Cardiac muscle cell (in vitro differentiated cells and primary cell): ENCODE measurements at places on chromosomes 13 and 19. TPM values are rescaled to one million over a fixed set of nuclear protein-coding genes. Genes with fewer than 3 reads are reported as not detected.
A peak's percentile ranks its signal among the peaks of the same experiment; 100 is the strongest.

DNA sequence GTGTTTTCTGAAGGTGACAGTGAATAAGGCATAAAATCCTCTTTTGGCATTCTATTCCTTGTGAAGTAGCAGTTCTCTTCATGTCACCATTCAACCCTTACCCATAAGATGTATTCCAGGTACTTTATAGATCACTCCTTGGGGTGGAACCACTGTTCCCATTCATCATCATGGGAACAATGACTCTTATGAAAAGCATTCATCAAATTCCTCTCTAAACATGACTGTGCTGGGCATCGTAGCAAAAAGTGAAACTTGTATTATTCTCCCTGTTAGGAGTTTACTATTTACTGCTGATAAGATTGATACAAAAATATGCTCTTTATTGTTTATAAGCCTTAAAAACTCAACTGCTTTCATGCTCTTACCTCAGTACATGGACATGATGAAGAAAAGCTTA lies 793.4 kb downstream of the LIG4 start:
- DNase-seq = peak; percentile 20

GRCh38 chr19:46101293-46101692 lies 23.2 kb downstream of the IGFL3 start:
- DNase-seq = no peak

DNA sequence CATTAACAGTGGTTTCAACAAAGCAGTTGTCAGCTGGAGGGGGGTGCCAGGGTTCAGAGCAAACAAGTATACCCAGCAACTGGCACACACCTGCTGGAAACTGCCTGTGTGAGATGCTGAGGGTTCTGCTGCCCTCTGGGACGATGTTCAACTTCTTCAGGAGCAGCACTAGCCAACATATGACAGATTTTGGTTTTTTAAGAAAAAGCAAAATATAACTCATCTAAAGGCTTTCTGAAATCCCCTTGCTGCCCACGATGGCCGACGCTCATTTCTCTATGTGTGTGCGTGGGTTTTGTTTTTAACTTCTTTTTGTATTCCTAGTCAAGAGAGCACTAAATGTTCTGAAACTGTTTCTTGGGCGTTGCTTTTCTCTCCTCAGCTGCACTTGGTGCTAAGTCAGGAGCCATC lies 79.9 kb downstream of the MRPL57 start:
- DNase-seq = no peak

GRCh38 chr13:44061876-44062275 lies 182.2 kb downstream of the LACC1 start:
- DNase-seq = no peak

- no peak for DNase-seq
These were observed 28.9 kb downstream of the MLLT1 start for GRCh38 chr19:6250909-6251308.

GRCh38 chr13:78770601-78771000 lies 111.6 kb upstream of the OBI1 start:
- DNase-seq = no peak

DNA sequence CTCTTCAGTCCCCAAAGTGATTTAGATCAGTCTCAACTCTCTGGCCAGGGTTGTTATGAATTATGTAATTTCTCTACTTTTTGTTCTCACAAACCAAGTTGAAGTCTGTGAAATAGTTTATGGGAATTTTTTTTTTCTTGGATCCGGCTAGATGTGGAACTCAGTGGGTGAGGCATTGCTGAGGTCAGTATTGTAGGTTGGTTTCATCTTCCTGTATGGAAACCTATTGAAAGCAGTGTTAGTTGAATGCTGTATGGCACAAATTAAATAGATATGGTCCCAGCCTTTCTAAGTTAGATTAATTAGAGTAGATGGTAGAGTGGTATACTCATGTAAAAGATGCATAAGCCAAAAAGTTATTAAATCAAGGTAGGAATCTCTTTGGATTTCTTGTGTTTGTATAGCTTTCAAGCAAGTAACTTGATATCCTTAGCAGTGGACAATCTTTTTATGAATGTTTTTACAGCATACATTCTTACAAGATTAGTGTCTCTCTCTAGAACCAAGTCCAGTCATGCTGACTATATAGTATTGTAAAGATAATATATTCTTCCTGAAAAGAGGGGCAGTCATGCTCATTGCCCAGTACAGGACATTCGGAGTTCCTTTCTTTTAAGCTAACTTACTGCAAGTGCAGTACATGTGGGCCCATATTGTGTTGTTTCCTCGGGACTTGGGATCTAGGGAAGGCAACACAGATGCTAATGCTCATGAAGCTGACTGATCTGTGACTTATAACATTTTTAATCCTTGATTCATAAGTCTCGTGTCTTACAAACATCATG lies 2541.1 kb downstream of the PCDH9 start:
- no peak for DNase-seq

GRCh38 chr13:49714757-49715156 lies 23.5 kb upstream of the EBPL start:
- DNase-seq = no peak

DNA sequence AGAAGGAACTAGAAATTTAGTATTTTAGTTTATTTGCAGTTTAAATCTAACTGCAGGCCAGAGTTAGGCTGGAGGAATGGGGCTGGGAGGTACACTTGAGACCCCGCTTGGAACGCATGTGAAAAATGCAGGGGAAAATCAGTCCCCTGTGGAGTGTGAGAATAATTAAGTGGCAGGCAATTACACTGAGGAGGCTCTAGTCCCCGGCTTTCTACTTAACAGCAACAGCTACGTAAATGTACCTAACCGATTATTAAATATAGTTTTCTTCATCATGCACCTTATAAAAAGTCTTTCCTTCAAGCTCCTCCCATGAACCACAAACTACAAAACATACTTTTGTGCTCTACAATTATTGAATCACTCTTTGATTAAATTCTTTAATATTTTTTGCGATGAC lies 804 bp downstream of the ZNF708 start:
- DNase-seq = peak; percentile 8

DNA sequence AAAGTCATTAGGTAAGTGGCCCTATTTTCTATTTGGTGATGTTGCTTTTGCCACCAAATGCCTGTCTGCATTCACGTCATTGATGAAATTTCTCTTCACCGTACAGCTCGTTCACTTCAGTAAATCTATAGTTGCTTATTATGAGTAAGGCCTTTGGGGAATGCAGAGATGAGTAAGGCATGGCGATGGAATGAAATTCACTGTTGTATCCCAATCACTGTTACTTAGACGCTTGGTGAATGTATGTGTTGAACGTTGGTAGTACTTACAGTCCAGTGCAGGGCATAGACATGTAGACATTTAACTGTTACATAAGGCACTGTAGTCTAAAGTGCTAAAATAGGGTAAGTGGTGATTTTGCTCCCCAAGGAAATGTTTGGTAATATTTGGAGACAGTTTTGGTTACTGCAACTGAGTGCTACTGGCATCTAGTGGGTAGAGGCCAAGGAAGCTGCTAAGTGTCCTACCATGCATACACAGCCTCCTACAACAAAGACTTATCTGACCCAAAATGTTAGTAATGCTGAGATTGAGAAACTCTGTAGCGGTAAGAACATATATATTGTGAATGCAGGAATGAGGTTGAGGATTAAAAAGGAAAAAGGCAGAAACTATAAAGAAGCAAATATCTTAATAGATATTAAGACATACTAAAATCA lies 5.8 kb downstream of the AKAP11 start:
- DNase-seq = no peak

DNA sequence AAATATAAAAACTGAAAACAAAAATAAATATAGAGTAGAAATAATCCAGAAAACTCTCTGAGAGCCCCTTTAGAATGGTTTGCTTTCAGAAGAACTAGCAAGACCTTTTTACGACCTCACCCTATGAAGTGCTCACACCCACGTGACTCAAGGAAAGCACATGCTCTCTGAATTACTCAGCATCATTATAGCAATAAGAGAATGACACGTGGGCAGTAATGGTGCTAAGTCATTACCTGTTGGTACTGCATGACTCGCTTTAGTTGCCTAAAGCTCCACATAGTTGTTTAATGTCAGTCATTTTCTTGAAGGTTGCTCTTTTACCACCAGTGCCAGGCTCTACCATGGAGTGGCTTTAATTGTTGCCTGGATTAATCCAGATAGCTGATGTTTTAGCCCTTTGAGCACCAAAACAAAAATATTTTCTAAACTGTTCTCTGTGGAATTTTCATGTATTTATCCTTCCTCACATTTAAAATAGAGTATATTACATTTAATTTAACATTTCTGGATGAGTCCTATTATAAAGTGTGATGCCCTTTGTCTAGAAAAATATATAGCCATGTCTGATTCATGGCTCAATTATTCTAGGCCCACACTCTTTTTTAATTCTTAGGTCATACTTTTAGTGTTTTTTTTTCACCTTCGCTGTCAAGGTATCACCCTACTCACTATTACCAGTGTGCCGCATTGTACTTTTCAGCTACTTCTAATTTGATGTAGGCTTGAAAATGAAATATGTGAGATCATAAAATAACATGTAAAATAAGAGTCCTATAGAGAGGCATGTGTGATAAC lies 56.8 kb downstream of the THSD1 start:
- no peak for DNase-seq

- peak; percentile 86 for DNase-seq
These were observed 13.8 kb downstream of the ATP12A start for GRCh38 chr13:24693862-24694471.

- DNase-seq = no peak
These were observed 10.6 kb upstream of the RAB20 start for GRCh38 chr13:110571896-110572777.

- peak; percentile 28 for DNase-seq
These were observed 89.3 kb downstream of the NUFIP1 start for GRCh38 chr13:44899967-44900366.

DNA sequence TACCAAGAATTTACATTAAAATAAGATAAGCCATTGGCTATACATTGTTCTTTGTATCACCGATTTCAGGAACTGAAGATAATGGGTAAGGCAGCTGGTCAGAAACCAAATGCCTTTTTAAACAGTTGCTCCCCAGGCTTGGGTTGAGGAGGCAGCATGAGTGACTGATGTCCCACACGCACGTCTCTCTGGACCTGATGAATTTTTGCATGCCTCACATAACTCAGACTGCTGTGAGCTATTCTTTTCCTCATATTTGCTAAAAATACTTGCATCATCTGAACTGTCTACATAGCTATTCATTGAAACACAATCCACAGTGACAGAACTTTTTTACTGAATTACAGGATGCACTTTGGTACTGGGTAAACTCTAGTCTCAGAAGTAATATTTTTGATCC lies 123.6 kb upstream of the MAB21L1 start:
- no peak for DNase-seq

GRCh38 chr13:106597186-106597585 lies 29.2 kb upstream of the ARGLU1 start:
- DNase-seq = peak; percentile 55

DNA sequence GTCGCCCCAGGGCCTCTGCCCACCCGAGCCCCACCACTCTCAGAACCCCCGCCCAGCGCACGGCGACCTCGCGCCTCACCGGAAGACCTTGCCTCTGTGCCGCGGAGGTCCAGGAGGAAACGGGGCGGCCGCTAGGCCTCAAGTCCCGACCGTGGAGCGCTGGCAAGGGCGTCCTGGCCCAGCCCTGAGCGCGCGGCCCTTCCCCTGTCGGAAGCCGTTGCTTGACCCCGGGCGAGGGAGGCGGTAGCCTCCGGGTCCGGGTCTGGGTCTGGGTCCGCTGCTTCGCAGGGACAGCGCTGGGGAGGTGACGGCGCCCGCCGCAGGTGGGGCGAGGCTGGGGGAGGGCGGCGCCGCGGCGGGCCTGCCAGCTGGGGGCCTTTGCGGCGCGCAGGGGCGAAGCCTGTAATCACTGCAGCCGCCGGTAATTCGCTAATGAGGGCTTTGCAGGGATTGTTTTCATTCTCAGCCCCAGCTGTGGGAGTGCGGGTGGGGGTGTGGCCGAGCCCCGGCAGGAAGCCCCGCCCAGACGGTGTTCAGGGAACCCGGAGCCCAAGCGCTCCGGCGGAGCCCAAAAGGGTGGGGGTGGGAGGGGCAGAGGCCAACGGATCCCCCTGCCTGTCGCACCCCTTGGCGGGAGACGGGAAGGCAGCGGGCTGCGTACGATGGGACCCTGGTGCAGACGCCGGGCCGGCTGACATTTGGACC lies 8.6 kb downstream of the C19orf25 start:
- DNase-seq = peak; percentile 48

GRCh38 chr19:11437955-11438354 lies 2.5 kb downstream of the PRKCSH start:
- no peak for DNase-seq

- no peak for DNase-seq
These were observed 463 bp upstream of the TSC22D1 start for GRCh38 chr13:44576351-44577235.

DNA sequence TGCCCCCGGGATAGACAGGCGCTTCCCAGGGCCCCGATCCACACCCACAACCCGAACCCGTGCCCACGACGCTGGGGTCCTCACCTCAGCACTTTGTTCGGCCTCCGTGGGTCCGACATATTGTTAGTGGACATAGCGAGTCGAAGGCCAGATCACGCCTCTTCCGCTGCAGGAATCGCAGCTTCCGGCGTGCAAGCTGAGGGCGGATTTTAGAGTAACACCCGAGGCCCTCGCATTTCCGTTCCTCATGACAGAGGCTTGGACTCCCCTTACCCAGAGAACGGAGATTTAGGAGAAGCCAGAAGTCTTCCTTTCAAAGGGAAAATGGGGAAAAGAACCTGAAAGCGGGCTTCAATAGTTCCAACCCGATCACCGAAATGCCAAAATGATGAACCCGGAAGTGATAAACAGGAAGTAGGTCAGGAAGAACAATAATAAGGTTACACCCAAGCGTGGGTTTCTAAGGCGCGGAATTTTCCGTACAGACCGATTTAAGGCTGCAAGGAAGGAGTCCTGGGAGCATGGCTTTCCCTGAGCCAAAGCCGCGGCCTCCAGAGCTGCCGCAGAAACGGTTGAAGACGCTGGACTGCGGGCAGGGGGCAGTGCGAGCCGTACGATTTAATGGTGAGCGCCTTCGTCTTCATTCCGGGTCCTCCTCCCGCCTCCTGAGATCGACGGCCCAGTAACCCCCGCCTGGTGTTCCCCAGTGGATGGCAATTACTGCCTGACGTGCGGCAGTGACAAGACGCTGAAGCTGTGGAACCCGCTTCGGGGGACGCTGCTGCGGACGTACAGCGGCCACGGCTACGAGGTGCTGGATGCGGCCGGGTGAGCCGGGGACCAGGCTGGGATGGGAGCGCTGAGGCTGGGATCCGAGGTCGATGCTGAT lies 2.9 kb downstream of the WDR83 start:
- DNase-seq = peak; percentile 85

GRCh38 chr13:75458696-75459422 lies 23.1 kb downstream of the TBC1D4 start:
- DNase-seq = no peak

GPR42 gene
- polyA plus RNA-seq = 0.32 TPM in 1 of 2 replicates, not detected in the other

KCNJ14 gene
- polyA plus RNA-seq = 0.61 and 1.5 TPM in 2 replicates

FAM83E gene
- not detected in 2 replicates for polyA plus RNA-seq

STARD13 gene
- polyA plus RNA-seq = 15.7 and 16.5 TPM in 2 replicates

LHB gene
- 2.7 TPM in 1 of 2 replicates, not detected in the other for polyA plus RNA-seq

ZNF534 gene
- polyA plus RNA-seq = 1.6 and 2.0 TPM in 2 replicates
